ENCODE measurements at places on chromosomes 7 and 10.
A peak's percentile ranks its signal among the peaks of the same experiment; 100 is the strongest.

GRCh38 chr10:127906548-127907377 is at the start of gene PTPRE:
Gene PTPRE (plus strand): TSS chr10:127907103. CDS start chr10:128040882, 133,779 bp downstream.
- peak; percentile 66 for DNase-seq

- DNase-seq, result peak; percentile 16
These were observed 31.5 kb downstream of the MBL2 start for GRCh38 chr10:52740913-52741675.

DNA sequence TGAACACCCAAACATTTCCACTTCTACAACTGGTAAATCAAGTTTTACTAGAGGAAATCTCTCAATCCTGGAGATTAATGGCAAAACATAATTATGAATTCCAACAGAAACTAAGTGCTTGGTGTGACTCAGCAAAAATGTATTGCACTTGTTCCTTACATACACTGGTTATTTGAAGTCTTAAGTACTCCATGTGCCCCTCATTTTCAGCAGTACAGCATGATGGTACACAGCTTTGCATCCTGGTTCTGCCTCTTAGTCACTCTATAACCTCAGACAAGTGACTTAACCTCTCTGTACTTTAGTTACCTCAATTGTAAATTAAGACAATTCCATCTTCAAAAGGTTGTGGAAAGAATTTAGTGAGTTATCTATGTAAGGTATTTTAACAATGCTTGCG is 12.9 kb downstream of the SLC16A12 start:
- no peak for DNase-seq

DNA sequence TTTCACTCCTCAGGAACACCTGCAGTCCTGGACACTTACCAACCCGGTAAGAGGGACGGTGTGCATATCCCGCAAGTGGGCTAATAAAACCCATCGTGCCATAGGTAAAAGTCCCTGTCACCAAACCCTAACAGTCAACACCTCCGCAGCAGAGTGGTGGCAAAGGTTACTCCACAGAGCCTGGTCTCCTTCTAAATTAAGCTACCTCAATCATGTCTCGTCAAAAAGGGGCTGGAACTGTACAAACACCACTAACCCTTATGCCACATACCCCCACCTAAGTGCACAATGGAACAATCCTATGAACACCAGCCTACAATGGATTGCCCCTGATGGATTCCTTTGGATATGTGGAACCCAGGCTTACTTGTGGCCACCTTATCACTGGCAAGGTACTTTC is 9.6 kb upstream of the AKR1B1 start:
- DNase-seq, result no peak

DNA sequence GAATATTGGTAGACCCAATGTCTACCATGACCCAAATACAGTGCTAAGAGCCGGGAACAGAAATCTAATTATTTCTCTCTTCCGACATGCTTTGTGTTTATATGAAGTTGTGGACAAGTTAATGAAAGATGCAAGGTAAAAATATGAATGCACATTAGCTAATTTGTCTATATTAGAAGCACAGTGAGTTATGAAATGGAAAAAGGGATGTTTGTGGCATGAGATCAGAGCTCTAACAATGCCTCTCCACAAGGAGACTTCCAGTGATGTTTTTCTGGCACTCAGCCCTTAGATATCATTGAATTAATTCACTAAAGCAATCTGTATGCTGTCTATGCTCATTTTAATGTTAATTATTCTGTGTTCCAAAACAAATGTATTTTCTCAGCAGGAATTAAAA is 897.2 kb downstream of the CNTNAP2 start:
- no peak for DNase-seq

DNA sequence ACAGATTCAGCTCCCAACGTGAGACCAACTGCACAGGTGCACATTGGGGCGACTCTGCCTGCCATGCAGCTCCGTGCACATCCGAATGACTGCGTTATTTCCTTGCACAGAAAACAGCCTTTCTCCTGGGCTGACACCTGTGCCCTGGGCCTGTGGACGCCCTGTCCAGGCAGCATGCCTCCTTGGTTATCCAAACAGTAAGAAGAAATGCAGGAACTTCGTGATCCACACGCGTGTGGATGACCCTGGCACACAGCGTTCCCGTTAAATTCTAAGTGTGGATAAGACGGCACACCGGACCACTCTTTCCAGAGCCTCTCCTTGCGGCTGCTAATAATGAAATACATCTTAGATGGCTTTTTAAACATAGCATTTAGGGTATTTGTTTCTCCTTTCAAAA is 39.6 kb downstream of the NKX6-2 start:
- no peak for DNase-seq

- no peak for DNase-seq
These were observed 3.6 kb upstream of the PNLIP start for GRCh38 chr10:116542007-116542677.

GRCh38 chr7:90758933-90759562 is 162.9 kb downstream of the CDK14 start:
- no peak for DNase-seq

GRCh38 chr7:154871507-154871906 is 131.4 kb downstream of the PAXIP1 start:
- no peak for DNase-seq

DNA sequence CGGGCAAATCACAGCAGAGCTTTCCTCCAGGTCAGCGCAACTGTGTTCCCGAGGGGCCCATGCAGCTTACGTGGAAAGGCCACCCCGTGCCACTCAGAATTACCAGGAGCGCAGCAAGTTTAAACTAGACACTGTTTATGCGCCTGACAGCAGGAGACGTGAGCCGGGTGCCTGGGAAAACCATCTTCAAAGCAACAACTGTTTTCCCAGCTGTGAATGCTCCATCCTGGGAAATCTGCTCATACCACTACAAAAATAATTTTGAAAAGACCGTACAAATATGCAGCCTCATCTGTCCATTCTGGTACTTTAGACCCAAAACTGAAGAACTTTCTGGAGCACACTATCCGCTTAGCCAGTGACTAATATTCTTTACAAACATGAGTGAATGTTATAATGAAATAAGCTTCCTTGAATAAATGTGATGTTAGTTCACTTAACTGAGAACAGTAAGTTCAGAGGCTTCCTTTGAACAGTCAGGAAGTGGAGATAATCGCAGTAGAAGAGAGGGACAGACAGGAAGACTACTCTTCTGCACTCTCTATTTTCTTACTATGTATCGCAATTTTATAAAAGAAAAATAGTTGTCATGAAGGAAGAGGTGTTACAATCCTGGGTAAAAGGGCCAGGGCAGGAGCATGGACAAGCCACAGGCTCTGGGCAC is 16.7 kb downstream of the GPER1 start:
- DNase-seq, result no peak

Data from stimulated activated CD4-positive, alpha-beta T cell treated with anti-CD3 and anti-CD28 coated beads, Interleukin-1b, Interleukin-23, amount 100 ng/mL, for 48 hours (primary cell).